ENCODE measurements at places on chromosomes 1 and 21. TPM values are rescaled to one million over a fixed set of nuclear protein-coding genes. Genes with fewer than 3 reads are reported as not detected.

DNA sequence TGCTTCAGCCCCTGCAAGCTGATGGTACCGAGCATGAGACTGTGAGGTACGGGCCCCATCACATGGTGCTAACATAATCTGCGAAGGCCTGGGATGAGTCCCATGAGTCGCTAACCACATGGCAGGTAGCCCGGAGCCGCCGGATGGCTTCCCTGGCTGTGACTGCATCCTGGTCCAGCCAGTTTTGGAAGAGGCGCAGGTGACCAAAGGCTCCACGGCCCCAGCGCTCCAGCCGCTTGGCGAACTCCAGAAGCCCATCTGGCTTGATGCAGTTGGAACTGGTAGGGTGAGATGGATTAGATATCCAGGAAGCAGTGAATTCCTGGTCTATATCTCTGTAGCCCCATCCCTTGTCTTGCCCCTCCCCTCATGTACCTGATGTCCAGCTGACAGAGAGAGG lies 24.6 kb downstream of the LRRC41 start:
- no peaks in the 10 kb centered on the region for H3K4me1 ChIP-seq
- H3K27ac ChIP-seq = no peak overlapping the region
- peaks cover 18% of the 10 kb centered on the region for H3K36me3 ChIP-seq
- no peak for DNase-seq
- H3K27me3 ChIP-seq = no peaks in the 10 kb centered on the region

DNA sequence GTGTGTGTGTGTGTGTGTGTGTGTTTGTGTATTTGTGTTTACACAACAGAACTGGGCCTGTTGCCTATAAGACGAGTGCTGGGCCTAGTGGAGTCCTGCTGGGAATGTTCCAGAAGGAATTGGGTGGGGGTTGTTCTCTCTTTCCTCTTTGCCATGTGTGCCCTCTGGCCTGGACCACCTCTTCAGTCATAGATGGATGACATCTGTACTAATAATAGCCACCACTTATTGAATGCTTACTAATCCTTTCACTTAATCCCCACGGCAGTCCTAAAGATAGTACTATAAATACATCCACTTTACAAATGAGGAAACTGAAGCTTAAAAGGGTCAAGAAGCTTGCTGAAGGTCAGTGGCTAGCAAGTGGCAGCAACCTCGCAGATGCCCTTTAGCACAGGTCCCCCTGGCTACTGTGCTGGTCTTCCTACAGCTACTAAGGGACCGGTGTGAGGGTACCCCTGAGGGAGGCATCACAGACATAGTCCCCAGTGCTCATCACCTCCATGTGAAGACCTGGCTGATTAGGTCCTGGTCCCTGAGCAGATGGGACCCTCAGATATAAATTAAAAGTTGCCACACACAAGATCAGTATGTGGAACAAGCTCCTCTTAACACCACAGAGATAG lies 55.2 kb upstream of the KIF1B start:
- no peak overlapping the region for H3K4me3 ChIP-seq
- no peaks in the 10 kb centered on the region for H3K27me3 ChIP-seq
- no peak overlapping the region for H3K27ac ChIP-seq
- peaks cover 27% of the 10 kb centered on the region for H3K36me3 ChIP-seq
- no peaks in the 10 kb centered on the region for H3K4me1 ChIP-seq
- DNase-seq = no peak

The BLACAT1 gene
- 0.15 TPM for total RNA-seq

The DSCAM gene
- total RNA-seq = not detected

The AMPD1 gene
- 0.69 TPM for total RNA-seq

The TMEM269 gene
- 1.1 TPM for total RNA-seq

The CASQ1 gene
- not detected for total RNA-seq

The IL24 gene
- total RNA-seq = not detected

The OR2L2 gene
- total RNA-seq = 0.35 TPM

The SPATC1L gene
- 1.7 TPM for total RNA-seq

DNA sequence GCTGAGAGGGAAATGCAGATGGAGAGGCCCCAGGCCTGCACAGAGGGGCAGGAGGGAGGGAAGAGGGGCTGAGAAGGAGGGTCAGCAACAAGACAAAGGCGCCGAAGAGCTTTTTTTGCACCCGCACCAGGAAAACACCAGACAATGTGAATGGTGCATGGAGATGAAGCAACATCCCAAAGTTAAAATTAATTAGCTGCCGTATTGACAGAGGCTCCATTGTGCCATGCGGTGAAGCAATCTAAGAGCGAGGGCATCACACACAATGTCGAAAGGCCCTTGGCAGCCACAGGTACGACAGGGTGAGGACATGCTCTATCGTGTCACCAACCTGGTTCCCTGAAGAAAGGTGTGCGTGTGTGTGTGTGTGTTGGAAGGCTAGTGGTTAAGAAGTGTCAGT lies 41.2 kb downstream of the SSBP3 start:
- no peak overlapping the region for H3K27ac ChIP-seq
- no peaks in the 10 kb centered on the region for H3K27me3 ChIP-seq
- H3K4me3 ChIP-seq = no peak overlapping the region
- no peaks in the 10 kb centered on the region for H3K4me1 ChIP-seq
- H3K36me3 ChIP-seq = peaks cover 8% of the 10 kb centered on the region

- H3K27ac ChIP-seq = no peak within 1 kb of the TSS
- H3K27me3 ChIP-seq = peaks cover 42% of the 10 kb centered on the region
- H3K4me3 ChIP-seq = peak within 1 kb of the TSS; percentile 50
- peak; percentile 59 for DNase-seq
Measured at GRCh38 chr1:228734881-228735801, at the start of gene RHOU. Gene RHOU (plus strand): TSS chr1:228735479. CDS start chr1:228735743, 264 bp downstream.

DNA sequence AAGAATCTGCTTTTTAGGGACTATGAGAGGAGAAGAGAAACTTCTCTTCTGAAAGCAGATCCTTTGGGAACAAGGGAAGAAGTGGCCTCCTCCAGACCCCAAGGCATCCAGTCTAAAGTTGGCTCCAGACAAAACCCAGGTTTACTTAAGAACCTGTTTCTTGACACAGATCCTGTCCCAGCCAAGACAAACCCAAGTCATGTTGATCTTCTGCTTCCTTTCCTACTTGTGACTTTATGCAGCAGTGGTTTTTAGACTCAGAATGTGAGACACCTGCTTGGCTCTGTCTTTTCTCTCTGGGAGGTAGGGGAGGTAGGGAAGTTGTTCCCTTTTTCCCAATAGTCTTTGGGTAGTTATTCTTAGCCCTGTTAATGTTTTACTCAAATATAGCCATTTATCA lies 38.3 kb downstream of the ELAPOR1 start:
- no peaks in the 10 kb centered on the region for H3K36me3 ChIP-seq
- H3K27ac ChIP-seq = no peak overlapping the region
- H3K4me1 ChIP-seq = no peaks in the 10 kb centered on the region
- no peak overlapping the region for H3K4me3 ChIP-seq
- H3K27me3 ChIP-seq = no peaks in the 10 kb centered on the region
- no peak for DNase-seq

- no peak for DNase-seq
- no peak overlapping the region for H3K27ac ChIP-seq
- H3K27me3 ChIP-seq = no peaks in the 10 kb centered on the region
- peaks cover 4% of the 10 kb centered on the region for H3K4me1 ChIP-seq
Measured at GRCh38 chr1:25648681-25649440, 32.3 kb downstream of the MAN1C1 start.

The SAMD13 gene
- total RNA-seq = not detected

DNA sequence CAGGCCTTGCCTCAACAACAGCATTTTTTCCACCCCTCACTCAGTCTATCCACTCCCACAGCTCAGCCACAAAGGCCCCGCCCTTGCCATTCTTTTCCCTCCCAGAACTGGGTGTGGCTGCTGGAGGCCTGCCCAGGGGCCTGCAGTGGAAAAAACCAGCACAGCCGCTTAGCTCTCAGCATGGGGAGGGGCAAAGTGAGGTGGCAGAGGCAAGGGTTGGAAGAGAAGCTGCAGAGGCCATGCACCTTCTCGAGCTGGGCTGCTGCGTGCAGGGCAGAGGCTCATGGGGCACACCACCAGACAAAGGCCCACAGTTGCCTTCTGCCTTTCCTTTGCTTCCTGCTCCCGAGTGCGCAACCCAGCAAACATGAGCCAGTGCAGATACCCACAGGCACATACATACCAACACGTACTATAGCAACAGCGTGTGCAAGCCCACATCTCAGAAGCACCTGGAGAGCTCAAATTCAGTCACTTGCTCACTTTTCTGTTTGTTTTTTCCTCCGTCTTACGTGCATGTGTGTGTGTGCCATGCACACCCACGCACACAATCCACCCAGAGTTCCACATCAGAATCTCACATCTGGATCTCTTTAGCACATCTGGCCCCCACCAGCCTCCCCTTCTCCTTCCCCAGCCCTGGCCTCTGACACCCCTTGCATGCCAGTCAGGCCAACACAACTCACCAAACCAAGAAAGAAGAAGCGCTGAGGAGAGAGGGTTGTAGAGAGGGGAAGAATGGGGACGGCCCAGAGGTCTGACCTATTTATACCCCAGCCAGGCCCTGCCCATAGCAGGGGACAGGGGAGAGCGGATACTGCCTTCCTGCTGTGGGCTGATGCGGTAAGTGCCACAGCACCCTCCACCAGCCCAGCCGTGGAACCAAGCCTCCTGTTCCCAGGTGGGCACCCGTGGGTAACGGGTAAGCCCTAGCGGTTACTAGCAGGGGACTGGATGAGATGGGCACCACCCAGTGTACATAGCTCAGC lies at the start of gene S100A4:
Gene S100A4 (minus strand): TSS at position 740 of the 989 bp plus-strand sequence. CDS start 1,012 bp downstream, outside the sequence.
- H3K27ac ChIP-seq = peak within 1 kb of the TSS; percentile 82
- no peaks in the 10 kb centered on the region for H3K27me3 ChIP-seq
- peaks cover 16% of the 10 kb centered on the region for H3K36me3 ChIP-seq
- H3K4me1 ChIP-seq = peaks cover 69% of the 10 kb centered on the region

DNA sequence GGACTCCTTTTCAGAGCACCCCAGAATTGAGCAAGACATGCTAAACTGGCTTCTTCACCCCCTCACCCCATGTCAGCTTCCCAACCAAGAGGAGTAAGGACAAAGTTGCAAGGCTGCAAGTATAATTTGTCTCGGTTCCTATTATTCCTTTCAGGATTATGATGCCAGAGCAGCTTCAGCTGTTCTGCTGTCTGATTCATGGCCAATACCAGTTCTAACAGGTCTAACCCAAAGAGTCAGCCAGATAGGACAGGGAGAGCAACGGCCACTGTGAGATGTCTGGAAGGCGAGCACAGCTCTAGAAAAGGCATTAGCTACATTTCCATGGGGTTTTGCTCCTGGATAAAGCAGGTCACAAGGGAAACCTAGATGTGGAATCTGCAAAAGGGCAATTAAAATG lies 53.3 kb upstream of the HOOK1 start:
- H3K4me3 ChIP-seq = no peak overlapping the region
- peaks cover 5% of the 10 kb centered on the region for H3K4me1 ChIP-seq
- no peak overlapping the region for H3K27ac ChIP-seq
- DNase-seq = no peak
- H3K36me3 ChIP-seq = no peaks in the 10 kb centered on the region

The CDK11A gene
- total RNA-seq = 212 TPM

GRCh38 chr21:25806060-25806459 lies 71.3 kb downstream of the GABPA start:
- peaks cover 4% of the 10 kb centered on the region for H3K4me1 ChIP-seq
- H3K27me3 ChIP-seq = peaks cover 2% of the 10 kb centered on the region
- no peak for DNase-seq
- no peaks in the 10 kb centered on the region for H3K36me3 ChIP-seq
- no peak overlapping the region for H3K27ac ChIP-seq
- H3K4me3 ChIP-seq = no peak overlapping the region

DNA sequence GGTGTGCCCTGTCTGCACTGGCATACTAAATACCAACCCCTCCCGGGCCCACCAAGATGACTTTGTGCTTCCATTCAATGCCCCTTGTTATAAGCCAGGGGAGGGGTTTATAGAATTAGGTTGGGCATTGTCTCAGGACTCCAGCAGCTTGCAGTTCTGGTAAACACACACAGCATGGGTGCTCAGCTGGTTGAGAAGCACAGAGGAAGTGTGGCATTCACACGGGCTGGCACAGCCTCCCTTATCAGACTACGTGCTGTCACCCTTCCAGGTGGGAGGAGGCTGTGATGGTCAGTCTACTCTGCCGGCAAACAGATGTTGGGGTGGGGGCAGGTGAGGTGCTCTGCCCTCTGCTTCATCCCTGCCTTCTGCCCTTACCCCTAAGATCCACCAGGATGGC lies 15.0 kb upstream of the SLC6A17 start:
- H3K27ac ChIP-seq = no peak overlapping the region
- no peaks in the 10 kb centered on the region for H3K36me3 ChIP-seq
- H3K27me3 ChIP-seq = peaks cover 22% of the 10 kb centered on the region
- DNase-seq = no peak
- H3K4me3 ChIP-seq = no peak overlapping the region

DNA sequence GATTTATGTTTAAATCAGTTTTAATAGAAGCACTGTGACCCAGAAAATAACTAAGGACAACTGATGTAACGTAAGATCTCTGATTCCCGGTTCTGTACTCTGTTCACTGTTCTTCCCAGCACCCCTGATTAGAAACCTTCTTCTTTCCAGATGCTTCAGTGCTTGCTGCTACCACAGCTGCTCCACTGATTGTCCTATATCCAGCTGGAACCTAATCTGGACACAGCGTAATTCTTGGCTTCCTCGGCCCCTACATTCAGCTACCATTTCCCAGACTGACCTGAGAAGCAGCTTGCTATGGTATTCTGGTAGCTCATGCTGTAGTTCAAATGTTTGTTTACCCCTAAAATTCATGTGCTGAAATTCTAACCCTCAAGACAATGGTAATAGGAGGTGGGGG lies 302.7 kb downstream of the GRIK1 start:
- H3K4me1 ChIP-seq = no peaks in the 10 kb centered on the region
- H3K27ac ChIP-seq = no peak overlapping the region
- H3K27me3 ChIP-seq = no peaks in the 10 kb centered on the region
- H3K36me3 ChIP-seq = no peaks in the 10 kb centered on the region
- no peak overlapping the region for H3K4me3 ChIP-seq

- H3K27ac ChIP-seq = no peak overlapping the region
- H3K36me3 ChIP-seq = no peaks in the 10 kb centered on the region
- H3K4me3 ChIP-seq = no peak overlapping the region
- H3K4me1 ChIP-seq = no peaks in the 10 kb centered on the region
- peaks cover 5% of the 10 kb centered on the region for H3K27me3 ChIP-seq
Measured at GRCh38 chr1:94329276-94329675, 88.9 kb upstream of the ABCD3 start.

The LGALS8 gene
- total RNA-seq = 183 TPM

DNA sequence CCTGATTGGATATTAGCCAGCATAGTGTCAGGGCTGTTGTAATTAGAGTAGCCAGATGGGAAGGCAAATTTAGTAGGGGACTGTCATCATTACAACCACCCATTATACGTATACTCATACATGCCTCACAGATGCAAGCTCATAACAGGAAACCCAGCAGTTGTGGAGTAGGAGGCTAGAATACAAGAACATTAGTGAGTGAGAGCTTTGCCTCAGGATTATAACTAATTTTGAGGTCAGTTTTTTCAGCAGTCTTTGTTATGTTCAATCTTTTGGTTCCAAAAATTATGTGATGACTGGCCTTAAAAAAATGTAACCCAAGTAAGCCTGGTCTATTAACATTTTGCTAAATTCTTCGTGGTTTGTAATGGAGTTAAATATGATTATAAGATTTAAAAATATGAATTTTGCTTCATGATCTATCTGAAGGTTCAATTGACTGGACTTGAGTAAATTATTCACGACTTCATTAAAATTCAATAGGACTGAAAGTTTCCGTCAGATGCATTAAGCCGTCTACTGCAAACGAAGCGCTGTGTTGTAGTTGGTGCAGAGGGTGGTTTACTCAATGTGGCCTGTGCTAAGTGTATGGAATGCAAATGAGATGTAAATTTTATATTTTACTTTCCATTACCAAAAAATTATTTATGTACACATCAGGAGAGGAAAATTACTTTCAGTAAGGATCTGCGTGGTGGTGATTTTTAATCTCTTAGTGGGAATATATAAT lies 48.8 kb downstream of the KCNK1 start:
- no peak for DNase-seq
- no peaks in the 10 kb centered on the region for H3K27me3 ChIP-seq
- H3K27ac ChIP-seq = no peak overlapping the region
- H3K4me1 ChIP-seq = no peaks in the 10 kb centered on the region
- H3K36me3 ChIP-seq = no peaks in the 10 kb centered on the region

- H3K36me3 ChIP-seq = no peaks in the 10 kb centered on the region
- H3K27ac ChIP-seq = no peak overlapping the region
- H3K4me3 ChIP-seq = no peak overlapping the region
- H3K27me3 ChIP-seq = peaks cover 21% of the 10 kb centered on the region
- no peak for DNase-seq
Measured at GRCh38 chr1:165451691-165452090, 6.8 kb upstream of the RXRG start.
